DMS 273 treated with DMSO at 0.1 percent for 48 hours (cell line): ENCODE measurements at places on chromosomes 6 and 20.

DNA sequence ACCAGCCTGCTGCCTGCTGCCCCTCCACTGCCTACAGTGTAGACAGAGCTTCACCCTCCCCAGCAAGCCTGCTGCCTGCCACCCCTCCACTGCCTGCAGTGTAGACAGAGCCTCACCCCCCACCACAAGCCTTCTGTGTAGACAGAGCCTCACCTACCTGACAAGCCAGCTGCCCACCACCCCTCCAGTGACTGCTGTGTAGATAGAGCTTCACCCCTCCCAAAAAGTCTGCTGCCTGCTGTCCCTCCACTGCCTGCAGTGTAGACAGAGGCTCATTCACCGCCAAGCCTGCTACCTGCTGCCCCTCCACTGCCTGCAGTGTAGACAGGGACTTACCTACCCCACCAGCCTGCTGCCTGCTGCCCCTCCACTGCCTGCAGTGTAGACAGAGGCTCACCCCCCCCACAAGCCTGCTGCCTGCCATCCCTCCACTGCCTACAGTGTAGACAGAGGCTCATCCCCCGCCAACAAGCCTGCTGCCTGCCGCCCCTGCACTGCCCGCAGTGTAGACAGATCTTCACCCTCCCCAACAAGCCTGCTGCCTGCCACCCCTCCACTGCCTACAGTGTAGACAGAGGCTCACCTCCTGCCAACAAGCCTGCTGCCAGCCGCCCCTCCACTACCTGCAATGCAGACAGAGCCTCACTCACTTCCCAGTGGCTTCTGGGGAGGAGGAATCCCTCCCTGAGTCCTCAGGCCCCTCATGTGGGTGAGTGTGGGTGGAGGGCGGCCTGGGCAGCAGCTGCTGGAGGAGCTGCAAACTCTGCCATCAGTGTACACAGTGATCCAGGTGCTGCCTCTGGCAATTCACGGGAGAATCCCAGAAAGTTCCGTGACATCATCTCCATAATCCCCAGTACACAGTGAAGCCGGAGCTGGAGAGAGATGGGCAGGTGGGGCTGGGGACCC lies 140.9 kb downstream of the DLL1 start:
- DNase-seq: no peak

DNA sequence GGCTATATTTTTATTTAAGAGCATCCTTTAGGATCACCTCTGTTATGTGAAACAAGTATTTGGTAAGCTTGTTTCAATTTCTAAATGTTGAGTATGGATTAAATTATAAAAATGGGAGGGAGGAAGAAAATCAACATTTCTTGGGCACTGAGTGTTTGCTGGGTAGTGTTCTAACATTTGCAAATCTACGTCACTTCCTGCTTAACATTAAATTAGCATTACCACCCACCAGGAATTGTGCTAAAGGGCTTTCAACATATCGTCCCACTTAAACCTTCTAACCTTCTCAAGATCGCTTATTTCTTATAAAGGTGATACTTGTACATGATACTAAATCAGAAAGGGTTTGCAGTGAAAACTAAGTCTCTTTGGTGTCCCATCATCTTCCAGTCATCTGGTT lies 7.9 kb upstream of the TMEM217 start:
- no peak for DNase-seq

DNA sequence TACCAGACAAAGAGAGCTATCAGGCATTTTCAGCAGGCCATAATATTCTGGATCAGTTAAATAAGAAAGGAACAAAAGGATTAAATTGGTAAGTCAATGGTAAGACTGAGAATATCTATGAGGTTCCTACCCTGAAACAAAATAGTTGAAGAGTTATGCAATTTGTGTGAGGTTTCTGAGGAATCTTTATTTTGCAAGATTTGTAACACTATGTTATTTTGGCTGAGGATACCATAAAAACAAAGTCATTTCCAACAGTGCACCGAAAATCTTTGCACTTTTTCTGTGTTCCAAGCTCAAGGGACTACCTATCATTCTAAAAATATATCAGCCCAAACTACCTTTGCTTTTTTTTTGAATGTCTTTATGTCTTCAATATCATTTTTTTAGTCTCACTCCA lies 383.3 kb upstream of the CITED2 start:
- no peak for DNase-seq

- no peak for DNase-seq
Measured at GRCh38 chr6:137387096-137387764, 107.0 kb downstream of the OLIG3 start.

- no peak for DNase-seq
Measured at GRCh38 chr20:61311656-61312387, 59.8 kb downstream of the CDH4 start.

DNA sequence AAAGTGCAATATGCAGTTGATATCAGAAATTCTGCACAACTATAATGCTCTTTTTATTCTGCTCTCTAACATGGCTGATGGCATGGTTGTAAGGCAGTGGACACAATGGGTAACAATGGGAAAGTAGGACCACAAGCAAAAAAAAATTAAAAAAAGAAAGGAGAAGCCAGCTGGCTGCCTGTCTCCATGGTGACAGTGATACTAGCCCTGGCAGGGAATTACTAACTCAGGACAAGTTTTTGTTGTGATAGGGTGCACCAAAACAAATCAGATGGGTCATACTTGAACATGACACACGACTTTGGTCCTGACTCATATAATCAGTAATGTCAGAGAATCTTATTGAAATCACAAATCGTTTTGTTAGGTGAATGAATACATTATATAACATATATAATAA lies 169.4 kb downstream of the TRDN start:
- no peak for DNase-seq

GRCh38 chr6:41672816-41673703 lies 34.8 kb downstream of the MDFI start:
- DNase-seq: no peak

DNA sequence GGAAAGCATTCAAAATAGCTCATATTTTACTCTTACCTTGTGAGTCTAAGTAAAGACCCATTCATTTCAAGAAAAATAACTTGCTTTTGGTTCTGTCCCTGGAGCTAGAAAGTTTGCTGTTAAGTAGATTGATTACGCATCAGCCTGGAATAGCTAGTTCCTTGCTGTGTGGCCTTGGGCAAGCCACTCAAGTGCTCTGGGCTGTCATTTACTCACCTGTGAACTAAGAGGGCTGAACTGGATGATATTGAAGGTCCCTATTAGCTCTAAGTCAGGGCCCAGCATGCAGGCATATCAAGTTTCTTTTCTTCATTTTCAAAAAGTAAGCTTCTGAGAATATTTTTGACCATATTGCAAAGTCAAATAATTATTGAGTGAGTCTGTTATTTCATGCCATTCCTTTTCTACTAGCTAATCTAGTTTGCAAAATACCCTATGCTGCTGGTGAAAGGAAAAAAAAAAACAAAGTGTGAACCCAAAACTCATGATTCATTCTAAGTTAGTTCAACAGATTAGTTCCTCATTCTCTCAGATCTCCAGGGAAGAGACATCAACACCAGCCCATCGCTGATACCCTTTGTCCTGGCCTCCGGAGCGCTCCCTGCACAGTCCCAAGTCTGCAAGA lies 106.5 kb upstream of the GMDS start:
- no peak for DNase-seq

DNA sequence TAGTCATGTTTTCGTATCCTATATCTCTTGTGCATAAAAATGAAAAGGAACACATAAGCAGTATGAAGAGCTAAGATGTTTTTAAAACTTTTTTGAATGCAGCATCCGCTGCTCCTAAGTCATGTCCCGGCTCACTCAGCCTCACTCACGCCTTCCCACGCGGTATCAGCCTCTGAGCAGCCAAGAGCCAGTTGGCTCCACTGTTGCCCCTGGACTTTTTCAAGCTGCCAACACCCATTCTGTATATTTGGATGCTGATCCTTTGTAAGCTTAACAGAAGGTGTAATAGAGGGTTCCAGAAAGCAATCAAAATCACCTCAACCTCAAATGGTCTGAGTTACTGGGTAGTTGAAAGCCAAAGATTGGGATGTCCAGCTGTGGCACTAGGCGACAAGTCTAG lies 139.3 kb downstream of the TTLL2 start:
- DNase-seq: no peak

DNA sequence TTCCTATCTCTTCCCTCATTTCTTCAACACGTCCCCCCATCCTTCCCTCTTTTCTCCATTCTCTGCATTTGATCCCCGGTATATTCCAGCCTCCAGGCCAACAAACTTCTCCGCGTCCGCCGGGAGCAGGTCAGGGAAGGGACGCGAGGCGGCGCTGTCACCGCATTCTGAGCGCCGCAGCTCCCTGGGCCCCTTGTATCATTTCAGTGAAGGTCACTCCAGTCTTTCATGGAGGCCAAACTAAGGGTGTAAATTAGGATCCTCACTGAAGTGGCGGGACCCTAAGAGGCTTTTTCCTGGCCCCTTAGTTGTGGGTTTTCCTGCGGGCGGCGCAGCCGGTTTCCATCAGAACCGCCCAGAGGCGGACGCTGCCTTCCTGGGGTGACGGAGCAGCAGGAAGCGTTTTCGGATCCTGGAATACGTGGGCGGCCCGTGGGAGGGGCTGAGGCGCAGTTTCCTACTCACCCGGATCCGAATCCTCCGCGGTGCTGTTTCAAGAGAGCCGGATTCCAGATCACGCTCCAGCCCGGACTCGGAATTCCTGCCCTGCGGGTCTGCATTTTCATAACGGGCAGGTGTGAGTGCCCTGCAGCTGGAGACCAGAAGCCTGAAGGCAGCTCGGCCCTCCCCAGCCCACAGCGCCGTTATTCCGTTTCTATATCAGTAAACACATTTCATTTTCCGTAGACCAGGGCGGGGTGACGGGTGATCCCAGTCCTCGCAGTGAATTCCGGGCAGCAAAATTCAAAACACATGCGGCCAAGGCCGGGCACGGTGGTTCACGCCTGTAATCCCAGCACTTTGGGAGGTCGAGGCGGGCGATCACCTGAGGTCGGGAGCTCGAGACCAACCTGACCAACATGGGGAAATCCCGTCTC lies 3.6 kb upstream of the MICA start:
- peak; percentile 73 for DNase-seq
